NB4 (cell line): ENCODE measurements at places on chromosomes 2 and 18.

DNA sequence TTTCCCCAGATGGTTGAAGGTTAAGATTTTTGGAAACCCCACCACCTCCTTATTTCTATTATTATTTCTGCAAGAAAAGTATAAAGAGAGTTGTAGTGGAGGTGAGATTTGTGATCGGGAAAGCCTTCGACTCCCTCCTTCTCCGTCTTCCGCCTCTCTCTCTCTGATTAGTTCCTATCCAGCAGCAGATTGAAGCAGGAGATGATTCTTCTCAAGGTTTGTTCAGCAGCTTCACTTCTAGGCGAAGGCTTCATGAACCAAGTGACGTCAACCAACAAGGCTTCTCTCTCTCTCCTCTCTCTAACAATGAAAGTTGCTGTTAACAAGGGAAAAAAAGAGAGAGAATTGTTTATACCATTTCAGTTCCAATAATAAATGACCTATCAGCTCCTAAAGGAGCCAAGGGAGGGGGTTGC lies at the start of gene BAZ2B:
Gene BAZ2B, minus strand, starts transcription at position 263 of the 416 bp plus-strand sequence. CDS start 137,829 bp downstream, outside the sequence.
- DNase-seq: peak; percentile 80

DNA sequence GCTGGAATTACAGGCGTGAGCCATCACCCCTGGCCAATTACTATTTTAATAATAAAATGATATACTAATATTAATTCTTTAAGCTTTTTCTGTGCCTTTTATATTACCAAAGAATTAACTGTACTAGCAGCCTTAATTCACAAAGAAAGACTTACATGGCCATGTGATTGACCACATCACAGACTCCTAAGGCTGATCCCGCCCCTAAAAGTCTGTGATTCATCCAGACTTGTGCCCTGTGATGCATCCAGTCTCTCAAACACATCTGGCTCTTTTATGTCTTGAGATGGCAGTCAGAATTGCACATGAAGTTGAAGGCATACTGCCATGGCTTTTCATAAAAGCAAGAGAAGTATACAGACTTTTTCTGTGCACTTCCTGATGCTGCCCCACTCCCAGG lies 91.7 kb downstream of the DTNA start:
- no peak for DNase-seq

GRCh38 chr2:101349893-101350662 lies 37.2 kb downstream of the CREG2 start:
- DNase-seq: peak; percentile 32

DNA sequence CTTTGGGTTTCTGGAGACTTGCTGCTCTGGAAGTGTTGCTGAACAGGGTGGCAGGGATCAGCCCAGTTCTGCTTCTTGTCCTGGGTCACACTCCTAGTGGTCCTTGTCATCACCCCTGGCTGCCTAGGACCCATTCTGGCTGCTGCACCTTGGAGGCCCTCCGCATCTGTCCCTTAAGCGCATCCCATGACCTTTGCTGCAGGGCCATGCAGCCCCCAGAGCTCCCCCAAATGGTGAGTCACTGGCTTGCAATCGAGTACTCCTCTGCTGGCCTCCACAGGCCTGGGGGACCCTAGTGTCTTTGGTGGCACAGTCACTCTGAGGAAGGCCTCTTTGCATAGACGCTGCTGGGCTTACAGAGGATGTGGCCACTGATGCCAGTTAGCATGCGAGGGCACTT lies 188.5 kb downstream of the ASB1 start:
- DNase-seq: no peak
